ENCODE measurements at places on chromosomes 7 and 10. TPM values are rescaled to one million over a fixed set of nuclear protein-coding genes. Genes with fewer than 3 reads are reported as not detected.

DNA sequence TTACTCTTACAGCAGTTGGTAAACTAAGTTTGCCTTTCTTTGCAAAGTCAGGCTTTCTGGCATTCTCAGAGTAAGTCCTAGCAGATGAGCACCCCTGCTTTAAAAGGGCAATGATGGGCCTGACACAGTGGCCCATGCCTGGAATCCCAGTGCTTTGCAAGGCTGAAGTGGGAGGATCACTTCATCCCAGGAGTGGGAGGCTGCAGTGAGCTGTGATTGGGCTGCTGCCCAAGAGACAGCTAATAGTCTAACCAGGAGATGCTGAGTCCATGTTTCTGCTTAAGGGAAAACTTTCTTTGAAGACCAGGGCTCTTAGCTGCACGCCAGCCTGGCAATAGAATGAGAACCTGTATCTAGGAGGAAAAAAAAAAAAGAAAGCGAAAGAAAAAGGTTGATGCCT is 100.2 kb upstream of the MPP7 start:
- DNase-seq = no peak

DNA sequence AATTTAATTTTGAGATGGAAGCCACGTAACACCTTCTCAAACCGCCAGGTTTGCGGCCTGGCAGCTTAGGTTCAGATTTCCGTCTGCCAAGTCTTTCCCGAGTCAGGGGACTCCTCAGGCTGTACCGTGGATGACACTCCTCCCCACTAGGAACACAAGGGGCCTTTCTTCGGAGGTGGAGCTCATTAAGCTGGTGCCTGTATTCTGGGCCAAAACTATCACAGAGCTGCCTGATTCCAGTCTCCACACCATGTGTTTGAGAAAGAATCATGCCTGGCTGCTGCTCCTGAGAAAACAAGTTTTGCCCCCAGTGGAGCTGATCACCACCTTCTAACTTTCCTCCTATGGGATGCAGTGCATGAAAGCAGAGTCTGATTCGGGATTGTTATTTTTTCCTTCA is 44.8 kb downstream of the TMEM209 start:
- no peak for DNase-seq

DNA sequence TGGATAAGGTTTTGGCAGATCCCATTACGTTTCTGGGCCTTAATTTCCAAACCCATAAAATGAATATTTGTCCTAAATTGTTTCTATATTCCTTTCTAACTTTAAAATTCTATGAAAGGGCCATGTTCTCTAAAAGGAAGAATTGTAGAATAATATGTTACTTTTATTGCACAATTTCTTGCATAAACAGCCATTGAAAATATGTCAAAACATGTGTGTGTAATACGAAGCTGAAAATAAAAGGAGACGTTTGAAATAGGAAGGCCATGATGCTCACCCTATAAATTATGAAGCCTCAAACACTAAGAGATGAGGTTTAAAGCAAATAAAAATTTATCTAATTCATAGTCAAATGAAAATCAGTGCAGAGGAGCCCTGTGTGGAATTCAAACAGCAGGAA is 145.0 kb upstream of the LRRTM3 start:
- DNase-seq = no peak

MACC1 gene
- polyA plus RNA-seq = 9.8 TPM

DNA sequence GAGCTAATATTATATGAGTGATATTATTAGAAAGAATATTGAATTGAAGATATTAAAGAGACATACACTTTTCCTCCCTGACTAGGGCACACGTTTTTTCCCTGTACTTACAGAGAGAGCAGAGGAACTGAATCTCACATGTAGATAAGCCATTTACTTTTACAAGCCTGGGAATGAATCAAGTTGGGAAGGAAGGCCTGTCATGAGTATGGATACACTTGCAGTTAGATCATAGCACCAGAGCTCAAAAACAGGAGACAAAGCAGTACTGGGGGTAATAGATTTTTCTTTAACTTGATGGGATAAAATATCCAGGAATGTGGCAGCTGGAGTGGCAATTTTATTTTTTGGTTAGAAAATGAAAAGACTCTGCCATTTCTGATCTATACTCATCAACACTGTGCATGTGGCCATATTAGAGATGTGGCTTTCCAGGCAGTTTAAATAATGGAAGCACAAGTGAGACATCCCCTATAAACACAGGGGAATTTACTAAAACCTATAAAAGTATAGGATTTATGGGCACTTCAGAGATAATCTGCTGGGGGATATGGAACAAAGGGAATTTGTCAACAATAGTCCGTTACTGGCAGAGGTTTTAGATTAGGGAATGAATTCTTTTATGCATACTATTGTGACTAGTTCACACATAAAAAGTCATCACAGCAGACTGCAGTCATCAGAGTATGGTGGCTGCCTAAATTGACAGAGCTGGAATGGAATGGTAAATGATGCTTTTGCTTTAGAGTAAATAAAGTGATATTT is 657.7 kb upstream of the MBL2 start:
- no peak for DNase-seq

INSYN2A gene
- 3.9 TPM for polyA plus RNA-seq

Data from right renal cortex interstitium (tissue), 3 donors.